HFF-Myc (cell line): ENCODE measurements at places on chromosomes 13 and 19.

DNA sequence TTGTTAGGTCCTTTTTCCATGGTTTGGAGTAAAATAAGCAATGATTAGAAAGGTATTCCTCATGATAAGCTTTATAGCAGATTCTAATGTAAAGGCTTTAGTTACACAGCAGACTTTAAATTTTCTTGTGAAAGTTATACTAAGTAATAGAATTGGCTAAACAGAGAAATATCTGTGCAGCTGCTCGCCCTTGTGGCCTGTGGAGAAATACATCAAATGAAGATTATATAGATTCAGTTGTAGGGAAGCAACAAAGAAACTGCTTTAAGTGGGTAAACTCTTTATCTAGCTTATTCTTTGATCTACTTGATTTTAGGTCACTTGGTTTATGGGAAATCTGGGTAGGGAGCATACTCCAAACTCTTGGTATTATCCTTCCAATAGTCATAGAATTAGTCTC, 1269.7 kb upstream of the SPRY2 start:
- no peak for DNase-seq

DNA sequence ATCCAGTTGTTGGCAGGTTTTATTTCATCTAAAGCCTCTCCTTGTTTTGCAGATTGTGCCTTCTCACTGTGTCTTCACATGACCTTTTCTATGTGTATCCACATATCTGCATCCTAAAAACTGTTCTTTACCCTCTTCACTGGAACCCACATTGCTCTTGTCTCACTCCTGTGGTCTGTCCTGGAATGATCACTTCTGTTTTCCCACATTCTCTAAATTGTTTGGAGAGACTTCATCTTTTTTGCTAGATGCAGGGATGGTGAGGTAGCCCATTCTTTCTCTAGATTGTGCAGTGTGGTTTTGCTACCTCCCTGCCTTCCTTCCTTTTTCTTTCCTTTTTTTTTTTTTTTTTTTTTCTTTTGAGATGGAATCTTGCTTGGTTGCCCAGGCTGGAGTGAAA, 608.6 kb upstream of the MIR17HG start:
- no peak for DNase-seq

GRCh38 chr13:104993708-104994107, 1541.8 kb downstream of the EFNB2 start:
- no peak for DNase-seq

DNA sequence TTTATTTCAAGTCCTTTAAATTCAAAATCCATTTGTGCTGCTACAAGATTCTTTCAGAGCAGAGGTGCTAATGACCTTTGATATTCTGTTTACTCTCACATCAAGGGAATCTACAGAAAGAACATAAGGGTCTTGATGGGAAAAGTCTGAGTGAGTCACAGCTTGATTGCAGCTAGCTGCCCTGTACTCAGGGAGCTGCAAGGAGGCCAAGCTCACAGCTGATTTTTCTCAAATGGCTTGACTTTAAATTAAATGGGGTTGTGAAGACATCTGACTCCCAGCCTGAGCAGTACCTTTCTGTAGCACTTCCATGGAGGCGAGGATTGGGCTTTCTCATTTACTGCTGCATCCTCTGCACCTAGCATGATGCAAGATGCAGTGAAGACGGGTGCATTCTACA, 62.5 kb downstream of the RAP2A start:
- DNase-seq, result no peak

DNA sequence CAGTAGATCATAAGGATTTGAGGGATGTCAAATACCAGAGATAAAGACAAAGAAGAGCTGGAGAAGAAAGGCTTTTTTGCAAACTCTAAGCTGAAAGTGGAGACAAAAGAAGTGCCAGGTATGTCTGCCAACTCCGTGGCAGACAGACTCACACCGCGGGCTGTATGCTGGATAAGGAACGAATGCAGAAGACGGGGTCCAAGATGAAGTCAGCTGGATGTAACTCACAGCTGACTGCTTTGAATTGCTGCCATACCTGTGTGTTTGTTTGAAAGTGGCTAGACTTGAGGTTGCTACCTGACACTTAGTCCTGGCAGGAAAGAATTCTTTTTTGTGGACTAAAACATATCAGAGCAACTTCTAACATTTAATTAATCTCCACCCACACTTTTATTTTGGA, 398.8 kb downstream of the DLEU7 start:
- DNase-seq, result no peak

GRCh38 chr19:18100710-18101109, 3.1 kb downstream of the MAST3 start:
- no peak for DNase-seq

- no peak for DNase-seq
Measured at GRCh38 chr19:16061943-16062342, 14.4 kb upstream of the TPM4 start.

DNA sequence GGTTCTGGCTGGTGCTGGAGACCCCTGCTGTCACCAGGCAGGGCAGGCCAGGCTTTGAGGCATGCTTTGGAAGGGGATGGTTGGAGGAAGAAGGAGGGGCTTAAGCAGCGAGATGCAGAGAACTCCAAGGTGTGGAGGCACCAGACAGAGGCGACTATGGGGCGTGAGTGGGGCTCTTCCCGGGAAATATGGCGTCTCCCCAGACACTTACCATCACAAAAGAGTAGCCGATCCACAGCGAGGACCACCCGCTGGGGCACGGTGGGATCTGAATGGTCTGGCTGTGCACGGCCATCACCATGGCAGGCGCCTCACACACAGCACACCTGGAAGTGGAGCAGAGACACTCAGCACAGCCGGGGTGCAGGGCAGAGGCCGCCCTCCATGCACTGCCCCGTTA, 151.9 kb downstream of the COL4A1 start:
- no peak for DNase-seq

- no peak for DNase-seq
Measured at GRCh38 chr13:100484702-100485101, 103.9 kb downstream of the GGACT start.

GRCh38 chr13:29593605-29594297, 1.7 kb downstream of the SLC7A1 start:
- DNase-seq, result no peak

DNA sequence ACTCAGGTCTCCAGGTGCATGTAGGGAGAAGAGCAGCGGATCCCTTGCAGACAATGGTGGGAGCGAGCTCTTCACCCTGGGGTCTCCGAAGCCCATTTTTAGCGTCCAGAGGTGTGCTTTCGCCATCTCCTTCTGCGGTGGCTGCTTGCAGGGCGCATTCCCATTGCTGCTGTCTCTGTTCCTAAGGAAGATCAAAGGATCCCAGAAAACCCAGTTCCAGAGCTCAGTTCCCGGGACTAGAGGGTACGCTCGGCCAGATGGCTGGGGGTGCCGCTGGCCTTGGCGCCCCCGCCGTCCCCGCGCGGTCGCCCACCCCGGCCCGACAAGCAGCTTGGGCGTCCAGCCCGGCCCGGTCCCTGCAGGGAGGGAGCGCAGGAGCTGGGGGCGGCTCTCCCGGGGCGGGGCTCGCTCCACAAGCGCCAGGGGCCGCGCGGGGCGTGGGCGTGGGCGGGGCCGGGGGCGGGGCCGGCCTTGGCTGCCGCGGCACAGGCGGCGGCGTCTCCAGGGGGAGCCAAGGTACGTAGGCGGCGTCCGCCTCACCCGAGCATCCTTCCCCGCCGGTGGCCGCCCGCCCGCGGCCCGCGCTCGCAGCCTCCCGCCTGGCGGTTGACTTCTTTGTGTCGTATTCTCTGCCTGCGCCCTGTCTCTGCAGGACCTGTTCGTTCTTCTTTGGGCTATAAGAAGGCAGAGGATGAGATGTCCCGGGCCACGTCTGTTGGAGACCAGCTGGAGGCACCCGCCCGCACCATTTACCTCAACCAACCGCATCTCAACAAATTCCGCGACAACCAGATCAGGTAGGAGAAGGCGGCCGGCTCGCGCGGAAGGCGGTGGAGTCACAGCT, 96.8 kb downstream of the ATP8A2 start:
- no peak for DNase-seq

- DNase-seq, result no peak
Measured at GRCh38 chr13:110462091-110462490, 99.4 kb downstream of the RAB20 start.
